Dermis microvascular lymphatic vessel endothelial cell (primary cell): ENCODE measurements at places on chromosomes 13 and 19.

DNA sequence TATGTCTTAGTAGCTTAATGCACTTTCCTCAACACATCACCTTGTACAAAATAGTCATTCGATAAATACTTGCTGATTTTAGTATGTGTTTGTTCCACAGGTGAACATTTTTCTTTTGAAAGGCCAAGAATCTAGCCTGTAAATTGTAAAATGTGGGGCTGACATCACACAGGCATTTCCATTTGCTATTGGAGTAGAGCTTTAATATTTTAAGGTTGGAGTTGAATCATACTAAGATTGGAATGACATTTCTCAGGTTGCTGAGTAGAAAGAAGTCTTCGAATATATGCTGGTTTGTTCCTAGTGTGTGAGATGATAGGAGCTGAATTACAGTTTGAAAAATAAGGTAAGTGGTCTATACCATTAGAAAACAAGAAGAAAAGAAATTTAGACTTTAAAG is 112.3 kb upstream of the FRY start:
- DNase-seq, result no peak

- DNase-seq, result no peak
Measured at GRCh38 chr19:4284176-4284958, 5.3 kb downstream of the SHD start.

DNA sequence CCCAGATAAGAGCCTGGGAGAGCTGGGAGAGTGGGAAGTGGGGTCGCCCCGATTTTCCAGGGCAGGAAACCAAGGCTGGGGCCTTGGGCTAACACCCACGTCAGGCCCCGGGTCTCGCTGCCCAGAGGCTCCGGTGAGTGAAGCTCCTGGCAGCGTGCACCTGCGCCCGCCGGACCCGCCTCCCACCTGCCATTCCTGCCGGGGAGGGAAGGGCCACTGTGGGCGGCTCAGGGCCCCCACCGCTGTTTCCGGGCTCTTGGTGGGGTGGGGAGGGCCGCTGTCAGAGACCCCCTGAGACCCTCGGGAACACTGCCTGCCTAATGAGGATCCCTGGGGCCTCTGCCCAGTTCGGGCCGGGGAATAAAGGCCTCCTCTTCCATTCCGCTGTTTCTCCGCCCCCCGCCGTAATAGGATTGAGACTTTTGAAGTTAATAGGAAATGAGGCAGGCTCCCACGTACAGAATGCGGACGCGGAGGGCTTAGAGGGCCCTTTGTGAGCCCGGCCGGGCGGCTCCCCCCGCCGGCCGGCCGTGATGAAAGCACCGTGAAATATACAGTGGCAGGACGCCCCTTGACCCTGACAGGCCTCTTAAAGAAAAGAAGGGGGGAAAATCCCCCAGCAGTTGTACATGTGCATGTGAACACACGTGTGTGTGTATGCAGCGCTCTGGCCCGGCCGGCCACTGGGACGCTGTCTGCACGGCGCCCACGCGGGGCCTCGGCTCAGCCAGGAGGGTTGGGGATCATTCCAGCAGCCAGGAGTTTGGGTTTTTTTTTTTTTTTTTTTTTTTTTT is 33.2 kb downstream of the EFNA2 start:
- DNase-seq, result no peak

DNA sequence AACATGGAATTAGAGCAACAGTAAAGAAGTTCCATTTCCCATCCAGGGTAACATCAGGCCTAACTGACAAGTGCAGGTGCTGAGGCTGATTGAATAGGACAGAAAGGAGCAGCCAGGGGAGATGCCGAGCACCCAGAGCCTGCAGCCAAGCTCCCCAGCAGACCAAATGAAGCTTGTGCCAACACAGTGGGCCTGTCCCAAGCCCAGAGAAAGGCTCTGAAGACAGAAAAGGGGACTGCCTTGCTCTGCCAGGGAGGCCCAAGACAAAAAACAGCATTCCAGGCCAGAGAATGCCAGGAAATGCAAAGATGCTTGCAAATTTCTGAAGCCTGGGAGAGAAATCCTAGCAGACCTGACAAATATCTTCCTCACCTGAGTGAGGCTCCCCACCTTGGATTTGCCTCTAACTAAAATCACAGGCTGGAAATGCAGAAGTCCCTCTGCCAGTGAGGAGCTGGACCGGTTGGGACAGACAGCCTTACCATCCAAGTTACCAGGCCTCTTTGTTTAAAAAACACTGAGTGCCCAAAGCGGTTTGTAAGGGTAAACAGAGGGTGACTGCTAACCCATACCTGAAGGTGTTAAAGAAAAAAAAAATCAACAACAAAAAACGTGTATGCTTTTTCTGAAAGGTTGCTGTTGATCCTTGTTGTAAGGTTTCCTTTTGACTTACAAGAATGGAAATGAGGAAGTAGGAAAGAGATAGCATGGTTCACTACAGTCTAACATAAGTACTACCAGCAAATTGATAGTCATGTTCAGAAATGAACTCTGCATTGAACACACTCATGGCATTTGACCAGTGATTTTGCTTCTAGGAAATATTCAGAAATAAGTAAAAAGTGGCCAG is 11.8 kb upstream of the HMGB1 start:
- no peak for DNase-seq

- no peak for DNase-seq
Measured at GRCh38 chr13:113763254-113763653, 4.2 kb downstream of the TMEM255B start.

DNA sequence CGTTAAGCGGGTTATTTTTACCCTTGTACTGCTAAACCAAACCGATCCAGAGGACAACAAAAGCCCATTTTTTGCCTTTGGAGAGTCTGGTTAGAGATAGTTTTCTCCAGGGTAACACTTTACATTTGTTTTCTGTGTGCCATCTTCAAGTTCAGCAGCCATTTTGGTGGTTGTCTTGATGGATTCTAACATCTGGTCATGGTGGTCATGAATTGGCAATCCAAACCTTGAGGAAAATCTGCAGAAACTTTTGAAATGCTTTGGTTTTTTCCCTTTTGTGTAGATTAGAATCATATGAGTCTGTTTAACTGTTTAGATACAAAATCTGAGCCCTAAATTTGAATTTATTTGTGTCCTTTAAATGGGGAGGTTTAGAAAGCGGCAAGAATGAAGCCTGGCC is 16.6 kb downstream of the HNRNPM start:
- no peak for DNase-seq

- no peak for DNase-seq
Measured at GRCh38 chr19:21256722-21257121, 72.5 kb downstream of the ZNF708 start.

DNA sequence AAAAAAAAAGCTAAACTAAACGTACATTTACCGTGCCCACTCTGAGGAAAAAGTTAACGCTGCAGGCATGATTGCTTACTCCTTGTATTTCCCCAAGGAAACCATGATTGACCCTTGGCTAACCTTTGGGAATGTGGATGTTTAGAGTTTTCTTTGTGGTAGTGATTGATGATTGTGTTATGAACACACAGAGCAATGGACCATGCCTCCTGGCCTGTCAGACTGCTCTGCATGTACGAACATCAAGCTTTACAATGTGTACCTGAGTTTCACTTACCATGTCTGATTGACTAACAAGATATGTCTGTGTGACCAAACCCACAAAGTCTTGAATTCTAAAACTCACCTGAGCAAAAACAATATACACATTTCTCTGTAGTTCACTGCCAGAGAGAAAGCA is 35.1 kb downstream of the MYCBP2 start:
- no peak for DNase-seq

DNA sequence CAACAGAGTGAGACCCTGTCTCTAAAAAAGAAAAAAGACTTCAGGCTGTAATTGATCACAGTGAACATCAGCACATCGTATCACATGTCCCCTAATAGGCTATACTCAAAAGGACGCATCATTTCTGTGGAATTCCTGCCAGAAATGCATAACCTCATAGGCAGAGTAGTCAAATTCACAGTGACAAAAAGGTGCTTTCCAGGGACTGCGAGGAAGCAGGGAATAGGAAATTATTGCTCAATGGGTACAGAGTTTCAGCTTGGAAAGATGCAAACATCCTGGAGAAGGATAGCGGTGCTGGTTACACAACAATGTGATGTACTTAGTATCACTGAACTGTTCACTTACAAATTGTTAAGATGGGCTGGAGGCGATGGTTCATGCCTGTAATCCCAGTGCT is 41.1 kb upstream of the MRI1 start:
- no peak for DNase-seq

DNA sequence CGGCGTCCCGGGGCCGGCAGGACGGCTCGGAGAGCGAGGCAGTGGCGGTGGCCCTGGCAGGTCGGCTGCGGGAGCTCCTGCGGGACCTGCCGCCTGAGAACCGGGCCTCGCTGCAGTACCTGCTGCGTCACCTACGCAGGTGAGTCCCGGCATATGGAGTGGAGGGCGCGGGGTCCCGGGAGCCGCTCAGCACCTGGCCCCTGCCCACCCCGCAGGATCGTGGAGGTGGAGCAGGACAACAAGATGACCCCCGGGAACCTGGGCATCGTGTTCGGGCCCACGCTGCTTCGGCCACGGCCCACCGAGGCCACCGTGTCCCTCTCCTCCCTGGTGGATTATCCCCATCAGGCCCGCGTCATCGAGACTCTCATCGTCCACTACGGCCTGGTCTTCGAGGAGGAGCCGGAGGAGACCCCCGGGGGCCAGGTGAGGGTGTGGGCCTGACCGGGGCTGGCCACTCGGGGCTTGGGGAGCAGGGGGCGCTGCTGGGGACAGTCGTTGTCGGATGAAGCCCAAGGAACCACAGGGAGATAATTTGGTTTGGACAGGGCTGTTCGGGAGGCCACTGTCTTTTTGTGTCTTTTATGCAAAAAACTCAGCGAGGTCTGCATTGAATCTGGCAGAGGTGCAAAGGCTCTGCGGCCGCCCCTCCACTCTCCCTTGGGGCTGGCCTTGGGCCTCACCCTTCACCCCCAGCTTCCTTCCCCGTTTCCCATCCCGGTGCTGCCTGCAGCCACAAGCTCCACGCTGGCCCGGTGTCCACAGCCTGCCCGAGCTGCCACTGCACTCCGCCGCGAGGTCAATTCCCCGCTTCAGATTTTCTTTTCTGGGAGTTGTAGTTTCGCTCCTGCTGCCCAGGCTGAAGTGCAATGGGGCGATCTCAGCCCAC is 12.0 kb downstream of the POLR2E start:
- DNase-seq, result no peak

- no peak for DNase-seq
Measured at GRCh38 chr13:80305737-80306136, 35.2 kb downstream of the SPRY2 start.

- DNase-seq, result peak; percentile 64
Measured at GRCh38 chr19:42529248-42529764, 1.0 kb upstream of the CEACAM1 start.

- DNase-seq, result no peak
Measured at GRCh38 chr19:6706633-6706958, 13.9 kb downstream of the C3 start.

DNA sequence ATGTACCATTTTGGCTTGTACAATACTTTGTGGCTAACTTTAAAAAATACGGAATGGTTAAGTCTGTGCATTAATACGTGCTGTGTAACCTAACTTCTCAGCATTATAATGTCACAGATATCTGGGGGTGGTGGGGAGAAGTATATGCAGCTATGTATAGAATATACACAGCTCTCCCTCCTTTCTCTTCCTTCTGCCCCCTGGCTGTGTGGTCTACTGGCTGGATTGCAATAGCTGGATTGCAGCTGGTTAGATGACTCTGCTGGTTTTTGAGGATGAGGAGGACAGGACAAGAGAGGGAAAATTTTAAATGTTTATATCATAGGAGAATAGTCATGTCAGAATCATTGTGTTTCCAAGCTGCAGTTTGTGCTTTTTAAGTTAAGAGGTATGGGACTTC is 9.7 kb downstream of the RNASEH2B start:
- DNase-seq, result no peak

DNA sequence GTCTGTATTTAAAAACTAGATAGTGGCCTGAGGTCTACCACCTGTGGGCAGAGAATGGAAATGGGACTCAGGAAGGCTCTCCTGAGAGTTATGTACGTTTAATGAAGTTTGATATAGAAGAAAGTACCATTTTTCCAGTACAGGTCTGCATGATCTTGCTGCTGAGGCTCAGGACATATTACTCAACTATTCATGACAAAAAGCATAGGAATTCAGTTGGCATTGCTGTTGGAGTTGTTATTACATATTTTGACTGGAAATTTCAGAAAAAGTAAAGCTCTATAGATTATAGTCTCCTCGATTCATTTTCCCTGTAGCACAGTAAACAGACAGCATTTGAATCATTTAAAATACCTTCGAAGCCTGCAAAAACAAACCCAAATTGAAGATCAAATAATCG is 469.8 kb downstream of the DCT start:
- DNase-seq, result no peak

DNA sequence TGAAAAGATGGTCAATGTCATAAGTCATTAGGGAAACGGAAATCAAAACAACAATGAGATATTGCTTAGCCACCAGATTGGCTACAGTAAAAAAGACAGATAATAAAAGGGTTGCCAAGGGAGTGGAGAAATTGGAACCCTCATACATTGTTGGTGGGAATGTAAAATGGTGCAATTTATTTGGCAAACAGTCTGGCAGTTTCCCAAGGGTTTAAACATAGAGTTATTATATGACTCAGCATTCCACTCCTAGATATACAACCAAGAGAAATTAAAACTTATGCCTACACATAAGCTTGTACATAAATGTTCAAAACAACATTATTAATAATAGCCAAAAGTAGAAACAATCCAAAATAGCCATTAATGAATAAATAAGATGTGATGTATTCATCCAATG is 9.9 kb upstream of the ZNF227 start:
- no peak for DNase-seq

- no peak for DNase-seq
Measured at GRCh38 chr13:103078158-103078557, 11.9 kb upstream of the SLC10A2 start.

- peak; percentile 26 for DNase-seq
Measured at GRCh38 chr19:13987101-13987890, 18.8 kb downstream of the RFX1 start.

GRCh38 chr13:110583178-110583865 is 21.8 kb upstream of the RAB20 start:
- DNase-seq, result no peak

DNA sequence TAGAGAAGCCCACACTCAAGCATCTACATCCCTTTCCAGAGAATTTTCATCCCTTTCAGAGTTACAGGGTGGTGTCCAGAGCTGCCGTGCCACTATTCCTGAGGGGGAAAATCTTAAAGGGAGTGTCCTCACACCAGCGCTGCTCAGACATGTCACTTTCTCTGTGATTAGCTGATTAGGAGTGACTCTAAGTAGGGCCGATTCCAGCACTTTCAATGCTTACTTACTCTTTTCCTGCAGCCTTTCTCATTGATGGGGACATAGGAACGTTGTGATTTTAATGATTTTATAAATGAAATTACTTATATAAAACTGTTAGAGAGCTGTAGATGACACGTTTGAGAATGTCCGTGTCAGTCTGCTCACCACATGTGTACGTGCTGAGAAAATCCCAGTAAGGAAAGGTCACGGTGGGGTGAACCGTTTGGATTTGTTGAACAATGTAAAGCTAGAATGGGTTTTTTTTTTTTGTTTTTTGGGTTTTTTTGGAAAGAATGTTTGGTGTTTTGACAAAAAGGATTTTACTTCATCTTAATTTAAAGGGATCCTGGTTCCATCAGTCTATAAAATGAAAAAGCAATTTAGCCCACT is 56.6 kb upstream of the SPATA13 start:
- DNase-seq, result no peak

GRCh38 chr19:46759817-46760333 is 13.6 kb upstream of the STRN4 start:
- no peak for DNase-seq
